Bronchial smooth muscle cell (primary cell): ENCODE measurements at places on chromosomes 5 and 9. TPM values are rescaled to one million over a fixed set of nuclear protein-coding genes. Genes with fewer than 3 reads are reported as not detected.

Gene CAPSL
- total RNA-seq: not detected in 2 replicates

Gene TBC1D2
- total RNA-seq: 1.6 and 4.4 TPM in 2 replicates

Gene ZNF483
- total RNA-seq: 1.9 and 2.2 TPM in 2 replicates

Gene RASGEF1C
- total RNA-seq: not detected in 2 replicates

Gene ASPN
- 3.5 and 11.2 TPM in 2 replicates for total RNA-seq

Gene IFNA2
- total RNA-seq: not detected in 2 replicates
